Breast epithelium (tissue), 4 donors: ENCODE measurements at places on chromosomes 4 and X.

GRCh38 chrX:110192516-110192915 is 125.4 kb downstream of the AMMECR1 start:
- DNase-seq, result no peak

GRCh38 chr4:168677063-168677462 is 180.2 kb downstream of the PALLD start:
- DNase-seq, result no peak

GRCh38 chrX:15366506-15367352 is 17.5 kb downstream of the VEGFD start:
- DNase-seq, result no peak

DNA sequence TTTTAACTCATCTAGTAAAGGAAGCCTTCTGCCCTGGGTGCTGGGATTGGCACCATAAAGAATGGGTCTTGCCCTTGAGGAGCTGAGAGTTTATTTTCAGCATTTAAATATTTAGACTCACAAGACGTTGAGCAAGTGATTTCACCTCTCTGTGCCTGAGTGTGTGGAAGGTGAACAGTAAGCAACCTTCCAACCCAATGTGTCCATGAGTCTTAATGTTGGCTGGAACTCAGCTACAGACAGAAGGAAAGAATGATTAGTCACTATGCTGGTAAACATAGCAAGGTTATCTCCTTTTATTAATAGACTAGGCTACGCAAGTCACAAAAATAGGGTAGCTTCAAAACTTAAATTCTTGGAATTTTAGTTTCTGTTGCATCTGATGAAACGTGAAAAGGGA is 277.4 kb upstream of the GATB start:
- DNase-seq, result no peak

DNA sequence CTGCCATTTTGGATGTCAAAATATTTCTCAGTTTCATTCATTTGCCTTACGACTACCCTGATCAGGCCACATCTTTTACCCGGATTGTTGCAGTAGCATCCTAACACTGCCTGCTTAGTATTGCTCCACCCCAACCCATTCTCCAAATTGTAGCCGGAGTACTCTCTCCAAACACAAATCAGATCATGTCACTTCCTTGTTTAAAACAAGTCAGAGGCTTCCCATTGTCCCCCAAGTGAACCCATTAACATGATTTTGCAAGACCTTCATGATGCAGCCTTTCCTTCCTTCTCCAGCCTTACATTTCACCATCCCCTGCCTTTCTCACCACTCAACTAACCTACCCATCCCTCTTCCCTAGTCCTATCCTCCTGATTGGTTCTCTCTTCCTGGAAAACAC is 53.1 kb downstream of the FANCB start:
- no peak for DNase-seq

- no peak for DNase-seq
Measured at GRCh38 chr4:47945930-47946726, 31.7 kb upstream of the NFXL1 start.

- no peak for DNase-seq
Measured at GRCh38 chrX:53263597-53264094, 17.7 kb downstream of the IQSEC2 start.

DNA sequence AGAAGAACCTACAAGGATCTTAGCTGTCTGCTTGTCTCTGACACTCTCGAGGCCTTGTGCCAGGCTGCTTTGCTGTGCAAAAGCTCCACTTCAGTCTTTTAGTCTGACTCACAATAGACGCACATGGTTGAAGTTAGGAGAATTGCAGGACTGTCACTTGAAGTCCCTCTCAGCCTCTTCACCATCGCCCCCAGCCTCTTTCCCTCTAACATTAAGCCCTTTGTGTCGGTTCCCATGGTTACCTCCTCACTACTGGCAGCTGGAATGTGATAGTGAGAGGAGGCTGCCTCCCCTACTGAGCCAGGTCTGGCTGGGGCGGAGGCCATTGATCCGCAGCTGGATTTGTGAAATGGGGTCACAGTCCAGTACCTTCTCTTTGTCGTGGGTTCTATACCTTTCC is 201.8 kb downstream of the SOWAHB start:
- DNase-seq, result no peak

DNA sequence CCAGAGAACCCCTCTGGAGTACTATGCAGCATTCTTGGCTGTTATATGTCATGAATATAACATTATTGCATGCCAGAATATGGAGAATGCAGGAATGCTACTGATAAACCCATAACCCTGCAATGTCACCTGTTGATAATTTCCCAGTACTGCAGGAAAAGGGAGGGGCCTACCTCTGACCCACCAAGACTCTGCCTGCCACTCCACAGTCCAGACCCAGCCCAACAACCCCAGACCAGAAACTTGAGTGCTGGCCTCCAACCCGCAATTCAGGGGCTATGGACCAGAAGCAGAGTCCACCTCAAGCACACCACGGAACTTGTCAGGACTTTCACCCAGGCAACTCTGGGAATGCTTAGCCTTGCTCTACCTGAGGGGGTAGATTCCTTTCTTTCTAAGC is 92.9 kb upstream of the WDR44 start:
- no peak for DNase-seq

GRCh38 chr4:117357866-117358265 is 272.5 kb upstream of the TRAM1L1 start:
- no peak for DNase-seq

DNA sequence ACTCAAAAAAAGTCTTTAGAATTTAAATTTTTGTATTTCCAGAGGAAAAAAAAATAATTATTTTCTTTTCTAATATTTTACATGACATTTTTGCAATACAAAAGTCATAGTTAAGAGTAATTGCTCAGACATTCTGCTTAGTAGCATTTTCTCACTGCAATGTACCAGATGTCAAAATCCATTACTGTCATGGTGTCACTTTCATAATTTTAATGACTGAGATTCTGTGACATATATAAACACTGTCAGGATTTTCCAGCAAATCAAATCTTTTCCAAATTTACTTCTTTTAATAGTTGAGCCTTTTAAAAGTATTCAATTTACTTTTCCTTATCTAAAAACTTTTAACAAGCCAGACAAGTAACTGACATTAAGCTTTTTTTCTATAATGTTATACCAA is 422.7 kb downstream of the GRIA2 start:
- DNase-seq, result no peak

- no peak for DNase-seq
Measured at GRCh38 chr4:55329012-55329411, 17.0 kb upstream of the SRD5A3 start.

DNA sequence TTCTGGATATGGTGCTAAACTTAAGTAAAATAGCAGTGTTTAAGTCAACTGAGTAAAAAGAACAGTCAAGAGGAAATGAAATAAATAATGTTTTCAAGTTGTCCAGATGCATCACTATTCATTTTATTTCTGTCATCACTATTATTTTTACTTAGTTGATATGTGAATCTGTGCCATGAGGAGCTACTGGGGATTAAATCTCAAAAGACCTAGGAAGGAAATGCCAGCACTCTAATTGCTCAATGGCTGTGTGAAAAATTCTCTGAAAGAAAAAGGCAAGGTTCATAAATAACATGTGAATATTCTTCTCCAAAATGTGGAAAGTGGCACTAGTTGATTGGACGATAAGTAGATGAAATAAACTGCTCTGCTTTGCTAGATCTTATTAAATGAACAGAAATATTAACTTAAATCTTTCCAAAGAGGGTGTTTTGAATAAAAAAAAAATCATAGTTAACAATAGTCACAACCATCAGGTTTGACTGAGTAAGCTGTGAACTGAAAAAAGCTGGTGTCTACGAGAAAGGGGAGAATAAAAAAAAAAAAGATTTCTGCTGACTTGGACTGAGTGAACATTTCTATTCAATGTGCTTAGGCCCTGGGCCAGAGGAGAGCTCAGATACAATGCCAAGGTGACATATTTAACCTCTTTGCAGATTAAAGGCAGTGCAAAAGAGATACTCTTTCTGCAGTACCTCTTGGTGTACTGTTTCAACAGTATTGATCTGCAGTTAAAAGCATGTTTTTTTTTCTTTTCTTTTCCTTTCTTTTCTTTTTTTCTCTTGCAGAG is 1.6 kb downstream of the SPARCL1 start:
- no peak for DNase-seq

- DNase-seq, result no peak
Measured at GRCh38 chrX:54991706-54992105, 2.3 kb downstream of the PFKFB1 start.

DNA sequence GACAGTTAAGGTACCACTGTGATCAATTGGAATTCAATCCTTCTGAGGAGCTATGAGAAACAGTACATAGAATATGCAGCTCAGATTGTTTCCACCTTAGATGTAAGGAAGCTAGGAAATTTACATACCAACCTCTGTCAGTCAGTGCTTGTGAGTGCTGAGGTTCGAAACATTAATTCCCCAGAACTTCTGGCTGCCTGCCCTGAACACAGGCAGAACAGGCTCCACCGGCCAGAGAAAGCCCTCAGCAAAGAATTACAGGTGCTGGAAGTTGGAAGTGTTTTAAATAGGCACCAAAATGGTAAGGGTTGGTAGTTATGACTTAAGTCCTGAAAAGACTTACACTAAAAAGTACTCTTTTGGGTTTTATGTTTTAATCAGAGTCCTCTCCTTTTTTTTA is 651.8 kb downstream of the C4orf33 start:
- DNase-seq, result peak; percentile 53

GRCh38 chr4:171279131-171279530 is 534.1 kb upstream of the GALNTL6 start:
- DNase-seq, result no peak

- DNase-seq, result no peak
Measured at GRCh38 chr4:8401665-8402064, 38.9 kb downstream of the ACOX3 start.

GRCh38 chr4:142607976-142608375 is 238.1 kb downstream of the INPP4B start:
- no peak for DNase-seq

- DNase-seq, result no peak
Measured at GRCh38 chrX:6685489-6685888, 150.6 kb upstream of the VCX3A start.

- no peak for DNase-seq
Measured at GRCh38 chr4:54390670-54391069, 161.6 kb downstream of the PDGFRA start.

DNA sequence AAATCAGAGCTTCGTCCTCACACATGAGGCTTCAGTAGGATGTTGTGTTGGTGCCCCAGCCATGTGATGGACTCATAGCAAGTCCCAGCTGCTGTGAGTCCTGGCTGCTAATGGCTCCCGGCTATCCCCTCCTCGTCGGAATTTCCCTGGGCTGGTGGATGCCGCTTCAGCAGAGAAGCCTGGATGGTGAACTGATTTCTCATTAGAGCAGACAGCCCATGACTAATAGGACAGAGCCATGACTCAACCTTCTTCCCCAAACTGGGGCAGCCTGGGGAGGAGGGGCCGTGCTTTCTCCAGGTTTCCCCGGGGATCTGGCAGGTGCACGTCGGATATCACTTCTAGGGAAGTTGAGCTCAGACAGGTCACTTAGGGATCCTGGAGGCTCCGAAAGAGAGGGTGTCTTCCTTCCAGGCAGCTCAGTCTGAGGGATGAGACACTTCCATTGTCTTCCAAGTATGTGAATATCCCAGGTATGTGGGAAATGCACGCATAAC is 112.7 kb downstream of the ASMT start:
- DNase-seq, result no peak

GRCh38 chr4:6264225-6264540 is 5.5 kb upstream of the WFS1 start:
- no peak for DNase-seq

GRCh38 chrX:47831788-47832187 is 4.9 kb upstream of the ZNF81 start:
- DNase-seq, result no peak

GRCh38 chr4:102259081-102259480 is 86.2 kb downstream of the SLC39A8 start:
- no peak for DNase-seq

- no peak for DNase-seq
Measured at GRCh38 chr4:112327965-112328733, 31.0 kb downstream of the ALPK1 start.

GRCh38 chr4:82774711-82775171 is 23.9 kb downstream of the SCD5 start:
- DNase-seq, result no peak

- no peak for DNase-seq
Measured at GRCh38 chrX:38548508-38548907, 12.8 kb upstream of the TSPAN7 start.

GRCh38 chr4:176610594-176610993 is 182.1 kb downstream of the VEGFC start:
- no peak for DNase-seq

DNA sequence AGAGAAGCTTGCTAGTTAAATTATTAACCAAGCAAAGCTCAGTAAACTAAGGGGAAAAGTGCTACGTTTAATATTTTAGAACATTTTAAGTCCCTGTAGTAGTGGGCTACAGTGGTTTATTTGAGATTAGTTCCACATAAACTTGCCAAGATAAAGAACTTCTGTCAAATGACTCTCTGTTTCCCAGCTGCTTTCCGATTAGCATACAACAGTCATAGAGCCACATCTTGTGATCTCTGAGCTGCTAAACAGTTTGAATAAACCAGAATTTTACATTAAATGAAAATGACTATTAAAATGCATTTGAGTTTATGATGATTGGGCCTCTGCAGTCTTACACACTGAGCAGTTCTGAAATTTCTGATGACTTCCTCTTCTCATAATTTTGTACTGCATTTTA is 568.5 kb downstream of the IQCM start:
- DNase-seq, result no peak

DNA sequence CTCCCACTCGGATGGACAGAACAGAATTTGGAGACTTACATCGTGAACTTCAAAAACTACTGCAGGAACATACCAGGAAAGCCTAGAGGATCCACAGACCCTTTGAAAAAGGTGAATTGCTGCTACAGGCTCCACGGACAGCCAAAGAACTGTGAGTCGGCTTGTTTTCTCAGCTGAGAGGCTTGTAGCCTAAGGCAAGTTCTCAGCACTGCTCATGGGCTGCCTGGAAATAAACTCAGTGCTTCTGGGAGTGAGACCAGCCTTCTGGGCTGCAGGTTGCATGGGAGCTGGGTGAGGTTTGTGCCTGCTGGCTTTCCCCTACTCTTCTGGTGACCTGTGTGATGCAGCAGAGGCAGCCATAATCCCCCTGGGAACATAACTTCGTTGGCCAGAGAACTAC is 1397.6 kb downstream of the FAM133A start:
- DNase-seq, result no peak

DNA sequence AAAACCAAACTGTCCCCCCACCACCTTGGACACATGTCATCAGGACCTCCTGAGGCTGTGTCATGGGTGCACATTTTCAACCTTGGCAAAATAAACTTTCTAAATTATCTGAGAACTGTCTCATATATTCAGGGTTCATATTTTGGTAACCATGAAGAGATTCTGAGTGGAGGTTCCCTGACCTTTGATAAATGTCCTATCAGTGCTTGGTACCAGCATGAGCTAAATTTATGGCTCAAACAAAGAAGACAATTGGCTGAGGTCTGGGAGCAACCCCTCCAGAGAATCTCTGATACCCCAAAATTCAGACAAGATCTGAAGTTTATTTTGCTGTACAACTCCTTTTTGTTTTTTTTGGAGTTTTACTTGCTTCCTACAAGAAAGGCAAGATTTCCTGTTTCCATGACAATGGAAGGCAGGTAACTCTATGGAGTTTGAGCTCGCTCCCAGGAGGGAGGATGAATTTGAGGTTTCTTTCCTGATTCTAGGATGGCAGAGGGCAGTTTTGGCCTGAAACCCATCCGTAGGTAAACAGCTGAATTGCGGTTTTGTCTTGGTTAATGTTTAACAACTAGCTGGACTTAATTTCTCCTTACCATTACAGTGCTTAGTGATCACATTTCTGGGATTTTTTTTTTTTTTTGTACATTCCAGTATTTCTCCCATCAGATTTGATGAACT is 14.5 kb downstream of the UGT2B15 start:
- DNase-seq, result no peak
